ENCODE measurements at places on chromosomes 5 and 9.

DNA sequence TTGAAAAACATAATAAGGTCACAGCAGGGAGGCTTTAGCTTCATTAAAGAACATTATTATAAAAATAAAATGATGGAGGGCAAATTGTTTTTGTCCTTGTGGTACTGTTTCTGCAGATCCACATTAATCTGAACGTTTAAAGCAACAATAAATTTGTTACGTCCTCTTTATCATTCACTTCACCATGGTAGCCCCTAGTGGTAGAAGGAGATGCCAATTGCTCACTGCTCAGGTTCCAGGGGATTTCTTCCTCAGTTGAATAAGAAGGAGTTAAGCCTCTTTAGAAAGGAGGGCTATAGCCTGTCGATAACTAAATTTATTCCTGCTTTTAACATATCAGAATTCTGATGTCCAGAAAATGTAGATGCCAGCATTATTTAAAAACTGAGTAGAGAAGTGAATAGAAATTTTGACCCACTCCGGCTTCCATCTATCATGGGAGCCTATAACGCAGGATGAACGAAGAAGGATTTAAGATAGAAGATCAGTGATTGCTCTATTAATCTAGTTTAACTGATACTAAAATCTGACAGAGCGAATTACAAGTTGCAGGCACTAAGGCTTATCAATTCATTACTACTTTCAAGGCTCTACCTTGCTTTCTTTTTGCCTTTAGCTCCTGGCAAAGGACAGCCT, 692.3 kb downstream of the PTPRD start:
- DNase-seq, result no peak

- no peak for DNase-seq
Observed at GRCh38 chr5:176670449-176670848, 23.2 kb downstream of the TSPAN17 start.

DNA sequence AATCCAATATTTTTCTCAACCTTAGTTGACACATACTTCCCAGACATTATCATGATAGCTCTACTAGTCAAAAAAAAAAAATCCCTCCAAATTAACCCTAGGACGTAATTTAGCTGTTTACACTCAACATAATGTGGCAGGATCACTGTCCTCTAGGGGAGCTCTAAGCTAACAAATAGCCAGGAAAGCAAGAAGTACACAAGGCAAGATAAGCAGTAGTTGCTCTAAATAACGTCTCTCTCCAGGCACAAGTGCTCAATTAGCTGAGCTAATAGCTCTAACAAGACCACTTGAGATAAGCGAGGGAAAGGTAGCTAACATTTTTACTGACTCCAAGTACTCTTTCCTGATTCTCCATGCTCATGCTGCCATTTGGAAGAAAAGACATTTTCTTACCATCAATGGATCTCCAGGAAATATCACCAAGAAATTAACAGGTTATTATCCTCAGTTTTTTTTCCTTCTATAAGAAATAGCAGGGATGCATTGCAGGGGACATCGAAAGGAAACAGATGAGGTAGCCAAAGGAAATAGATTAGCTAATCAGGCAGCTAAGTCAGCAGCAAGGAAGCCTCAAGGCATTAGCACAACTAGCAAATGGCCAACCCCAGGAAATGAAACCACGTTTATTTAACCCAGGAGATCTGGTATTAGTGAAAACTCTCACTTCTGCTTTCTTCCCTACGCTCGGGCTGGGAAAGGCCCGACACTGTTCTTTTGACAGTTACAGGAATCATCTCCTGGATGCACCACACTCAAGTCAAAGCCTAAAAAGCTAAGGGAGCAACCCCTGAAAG, 614.1 kb downstream of the PTPRD start:
- DNase-seq, result no peak

GRCh38 chr9:27212191-27212590, 84.8 kb downstream of the EQTN start:
- no peak for DNase-seq

GRCh38 chr5:69305512-69305911, 27.1 kb downstream of the CCDC125 start:
- no peak for DNase-seq

DNA sequence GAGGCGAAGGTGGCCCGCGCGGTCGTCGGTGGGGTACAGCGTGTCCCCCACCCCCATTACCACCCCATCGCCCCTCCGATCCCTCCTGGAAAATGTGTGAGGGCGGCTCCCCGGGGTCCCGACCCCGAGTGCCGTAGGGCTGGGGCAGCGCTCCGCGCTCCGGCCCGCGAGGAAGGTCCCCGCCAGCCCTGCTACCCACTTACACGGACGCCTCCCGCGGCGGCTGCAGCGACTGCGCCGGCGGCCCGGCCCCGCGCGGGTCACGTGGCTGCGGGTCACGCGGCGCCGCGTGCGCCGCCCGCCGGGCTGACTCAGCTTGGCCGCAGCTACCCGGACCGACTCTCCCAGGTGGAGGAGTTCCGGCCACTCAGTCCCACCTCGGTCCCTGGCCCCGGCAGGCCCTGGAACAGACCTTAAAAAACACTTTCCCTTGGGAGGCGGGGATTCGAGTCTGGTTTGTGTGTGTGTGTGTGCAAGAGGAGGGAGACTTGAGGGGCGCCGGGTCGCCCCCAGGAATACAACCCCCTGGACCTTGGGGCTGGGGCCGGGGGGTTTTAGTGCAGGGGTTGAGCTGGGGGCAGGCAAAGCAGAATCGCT, at the start of gene GNPDA1:
Gene GNPDA1, minus strand, starts transcription at position 236 of the 597 bp plus-strand sequence. CDS start 992 bp downstream, outside the sequence.
- peak; percentile 83 for DNase-seq

- DNase-seq, result no peak
Observed at GRCh38 chr9:21392270-21392669, 7.1 kb upstream of the IFNA2 start.

DNA sequence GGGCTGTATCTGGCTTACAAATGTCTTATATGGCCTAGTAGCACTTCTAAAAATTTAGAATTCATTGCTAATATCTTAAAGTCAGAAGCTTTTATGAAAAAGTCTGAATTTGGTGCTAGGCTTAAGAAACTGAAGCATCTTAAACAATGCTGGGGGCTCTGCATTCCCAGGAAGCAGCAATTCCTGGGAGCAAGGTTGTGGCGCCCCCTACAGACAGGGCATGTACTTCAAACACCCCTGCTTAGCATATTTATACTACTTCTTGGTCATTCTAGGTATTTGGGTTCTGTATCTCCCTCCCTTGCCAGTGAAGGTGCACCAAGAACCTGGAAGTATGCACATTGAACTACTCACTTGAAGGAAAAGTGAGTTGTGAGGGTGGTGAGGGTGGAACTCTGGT, 64.6 kb upstream of the GRIA1 start:
- no peak for DNase-seq

DNA sequence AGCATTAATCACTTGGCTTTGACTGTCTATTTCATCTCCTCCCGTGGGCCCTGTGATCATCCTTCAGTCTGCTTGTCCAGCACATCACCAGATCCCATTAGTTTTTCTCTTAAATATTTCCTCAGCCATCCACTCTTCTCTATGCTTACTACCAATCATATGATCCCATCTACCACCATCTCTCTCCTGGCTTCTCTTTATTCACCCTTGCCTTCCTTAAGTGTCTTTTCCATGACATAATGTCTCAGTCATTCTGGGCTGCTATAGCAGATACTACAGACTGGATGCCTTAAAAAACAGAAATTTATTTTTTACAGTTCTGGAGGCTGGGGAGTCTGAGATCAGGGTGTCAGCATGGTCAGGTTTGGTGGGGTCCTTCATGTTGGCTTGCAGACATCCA, 208.4 kb upstream of the PPP1R2B start:
- no peak for DNase-seq

GRCh38 chr9:115770521-115770920, 383.1 kb upstream of the PAPPA start:
- DNase-seq, result no peak

- DNase-seq, result no peak
Observed at GRCh38 chr5:169160405-169160901, 140.5 kb downstream of the SLIT3 start.

- DNase-seq, result no peak
Observed at GRCh38 chr9:14156046-14156445, 157.9 kb downstream of the NFIB start.

GRCh38 chr9:87546704-87547103, 49.0 kb downstream of the DAPK1 start:
- no peak for DNase-seq

- DNase-seq, result no peak
Observed at GRCh38 chr9:109193974-109194556, 27.0 kb upstream of the FRRS1L start.

DNA sequence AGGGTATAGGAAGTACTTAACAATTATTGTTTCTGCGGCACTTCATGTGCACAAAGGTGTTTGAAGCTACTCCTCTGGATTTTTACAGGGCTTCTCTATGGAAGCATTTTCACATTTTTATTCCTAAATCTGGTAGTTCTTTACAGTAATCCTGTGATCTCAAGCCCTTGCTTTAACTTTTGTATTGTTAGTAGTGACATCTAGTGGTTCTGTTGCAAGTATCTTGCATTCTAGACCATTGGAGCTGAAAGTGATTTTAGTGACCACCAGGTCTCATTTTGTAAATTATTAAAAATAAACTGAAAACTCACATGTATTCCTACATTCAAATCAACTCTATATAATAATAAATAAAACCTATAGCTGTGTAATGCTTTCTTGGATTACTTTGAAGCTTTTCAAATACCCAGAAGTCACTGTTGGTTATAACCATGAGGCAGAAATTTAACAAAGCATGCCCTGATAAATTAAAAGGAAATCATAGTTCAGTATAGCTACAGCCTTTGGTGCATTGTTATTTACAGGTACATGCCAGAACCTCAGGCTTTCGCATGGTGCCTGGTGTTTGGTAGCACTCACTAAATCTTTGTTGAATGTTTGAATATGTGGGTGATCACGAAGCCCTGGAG, 18.9 kb downstream of the RPS23 start:
- DNase-seq, result no peak

DNA sequence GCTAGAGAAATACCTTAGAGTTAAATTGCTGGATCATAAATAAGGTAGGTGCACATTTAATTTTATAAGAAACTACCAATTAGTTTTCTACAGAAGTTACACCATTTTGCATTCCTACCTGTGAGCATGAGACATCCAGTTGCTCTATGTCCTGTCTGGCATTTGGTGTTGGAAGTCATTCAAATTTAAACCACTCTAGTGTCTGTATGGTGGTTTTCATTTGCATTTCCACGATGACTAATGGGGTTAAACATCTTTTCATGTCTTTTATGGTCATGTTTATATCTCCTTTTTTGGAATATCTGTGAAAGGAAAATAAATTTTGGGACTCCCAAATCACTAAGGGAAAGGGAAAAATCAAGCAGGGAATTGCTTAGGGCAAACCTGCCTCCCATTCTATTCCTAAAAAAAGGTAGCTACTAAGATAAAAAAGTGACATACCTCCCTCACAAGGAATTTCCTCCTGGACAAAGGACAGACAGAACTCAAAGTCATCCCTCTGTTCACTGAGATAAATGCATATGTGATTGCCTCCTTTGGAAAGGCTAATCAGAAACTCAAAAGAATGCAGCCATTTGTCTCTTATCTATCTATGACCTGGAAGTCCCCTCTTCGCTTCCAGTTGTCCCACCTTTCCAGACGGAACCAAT, 31.6 kb upstream of the ADCY2 start:
- no peak for DNase-seq

DNA sequence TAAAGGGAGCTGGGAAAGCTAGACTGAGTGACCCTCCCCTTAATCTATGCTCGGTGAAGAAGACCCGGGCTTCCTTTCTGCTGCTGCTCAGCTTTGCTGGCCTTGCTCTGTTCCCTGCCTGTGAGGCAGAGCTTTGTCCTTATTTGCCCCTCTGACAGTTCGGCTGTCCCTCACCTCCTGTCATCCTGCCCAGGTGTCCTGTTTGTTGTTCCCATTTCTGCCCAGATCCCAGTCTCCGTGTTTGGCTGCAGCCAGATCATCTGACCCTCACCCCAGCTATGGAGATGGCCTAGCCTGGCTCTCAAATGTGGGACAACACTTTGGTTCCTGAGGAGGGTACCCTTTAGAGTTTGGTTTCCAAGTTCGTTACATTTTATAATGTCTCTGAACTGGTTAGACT, 20.2 kb downstream of the OTULIN start:
- no peak for DNase-seq

DNA sequence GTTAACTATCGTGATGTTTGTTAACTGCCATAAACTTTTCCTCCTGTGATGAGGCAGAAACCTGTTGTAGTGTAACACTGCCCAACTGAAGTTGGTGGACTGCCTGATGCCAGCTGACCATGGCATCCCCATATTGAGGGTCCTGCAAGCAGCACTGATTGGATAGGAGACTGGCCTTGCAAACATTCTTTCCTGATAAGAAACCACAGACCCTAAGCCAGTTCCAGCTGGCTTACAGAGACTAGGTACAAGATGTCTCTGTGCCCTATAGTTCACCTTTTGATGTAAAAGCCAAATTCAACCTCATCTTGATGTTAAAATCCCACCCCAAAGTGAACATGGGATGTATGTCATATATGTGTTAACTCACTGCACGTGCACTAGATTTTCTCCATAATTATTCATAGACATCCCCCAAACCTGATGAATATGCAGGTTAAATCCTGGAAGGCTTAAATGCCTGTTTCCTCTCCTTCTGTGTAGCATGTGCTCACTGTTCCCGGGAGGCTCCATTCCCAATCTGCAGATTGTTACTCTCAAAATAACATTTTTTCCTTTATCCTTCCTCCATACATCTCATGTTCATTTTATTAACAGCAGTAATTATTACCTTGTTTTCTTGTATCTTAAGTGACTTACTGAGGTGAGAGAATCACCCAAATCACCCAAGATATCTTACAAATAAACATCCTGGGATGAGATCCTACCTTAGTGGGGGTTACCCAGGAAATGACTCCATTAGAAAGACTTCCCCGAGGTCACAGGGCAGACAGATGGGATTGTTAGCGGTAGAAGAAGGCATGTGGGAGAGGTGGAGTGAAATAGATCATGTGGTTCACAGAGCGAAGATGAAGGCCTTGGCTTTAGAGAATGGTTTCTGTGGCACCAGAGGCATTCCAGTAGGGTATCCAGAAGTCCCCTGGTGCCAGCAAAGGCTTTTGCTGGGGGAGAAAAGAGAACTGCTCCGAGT, 566.7 kb downstream of the CCDC171 start:
- DNase-seq, result no peak

DNA sequence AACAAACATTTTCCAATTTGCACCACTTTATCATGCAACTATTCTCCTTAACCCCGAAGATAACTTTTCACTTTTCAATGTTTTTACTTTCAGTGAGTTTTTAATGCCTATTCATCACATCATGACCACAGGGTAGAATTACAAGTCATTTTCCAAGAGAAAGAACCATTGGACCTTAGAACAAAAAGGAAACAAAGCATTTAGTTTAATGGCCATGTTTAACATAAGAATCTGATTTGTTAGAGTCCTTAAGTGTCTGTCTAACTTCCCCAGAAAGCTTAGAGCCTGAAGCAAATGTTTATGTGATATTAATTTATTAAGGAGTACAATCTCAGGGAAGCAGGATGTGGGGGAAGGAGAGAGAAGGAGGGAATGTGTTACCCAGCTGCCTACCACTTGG, 325.8 kb upstream of the RIOK2 start:
- DNase-seq, result no peak

- no peak for DNase-seq
Observed at GRCh38 chr5:159286420-159287035, 23.4 kb downstream of the UBLCP1 start.

Data from activated T-cell treated with anti-CD3 and anti-CD28 coated beads, Interleukin-2, amount 50 U/mL, for 24 hours (primary cell).